ENCODE measurements at places on chromosomes 1 and 21.

GRCh38 chr1:204989266-204990058 is 53.5 kb upstream of the CNTN2 start:
- DNase-seq: peak; percentile 90

GRCh38 chr1:42847111-42847595 is 740 bp downstream of the ZNF691 start:
- DNase-seq: no peak

DNA sequence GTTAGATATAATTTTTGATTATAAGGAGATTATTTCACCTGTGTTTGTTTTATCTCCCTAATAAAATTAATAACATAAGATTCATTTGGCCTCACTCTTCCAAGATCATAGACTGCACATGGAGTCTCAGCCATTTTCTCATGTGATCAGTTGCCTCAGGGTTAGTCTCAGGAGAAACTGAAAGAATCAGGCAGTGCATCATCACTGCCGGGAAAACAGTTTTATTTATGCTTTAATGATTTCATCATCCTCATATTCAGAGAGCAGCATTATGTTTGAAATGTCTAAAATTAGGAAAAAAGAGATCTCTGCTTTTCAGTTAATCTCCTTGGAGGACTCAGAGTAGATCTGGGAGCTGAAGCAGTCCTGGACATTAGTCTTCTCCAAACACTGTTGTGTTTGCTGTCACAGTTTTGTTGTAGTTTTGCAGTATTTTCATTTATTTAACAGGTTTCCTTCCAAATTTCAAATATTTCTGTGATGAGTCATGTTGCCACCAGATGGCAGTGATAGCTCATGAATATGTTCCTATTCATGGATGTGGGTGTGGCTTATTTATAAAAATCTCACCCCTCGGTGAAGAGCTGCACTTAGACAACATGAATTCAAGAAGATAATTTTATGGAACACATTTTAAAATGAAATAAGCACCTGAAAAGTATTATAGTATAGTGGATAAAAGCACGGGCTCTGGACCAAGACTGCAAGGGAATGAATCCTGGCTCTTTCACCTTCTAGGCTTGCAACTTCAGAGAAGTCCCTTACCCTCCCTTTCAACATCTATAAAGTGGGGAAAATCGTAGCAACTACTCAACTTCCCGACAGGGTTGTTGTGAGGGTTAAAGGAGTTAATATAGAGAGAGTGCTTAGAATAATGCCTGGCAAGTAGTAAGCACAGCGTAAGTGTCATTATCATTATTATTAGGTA is 31.2 kb downstream of the CHD1L start:
- peak; percentile 66 for DNase-seq

DNA sequence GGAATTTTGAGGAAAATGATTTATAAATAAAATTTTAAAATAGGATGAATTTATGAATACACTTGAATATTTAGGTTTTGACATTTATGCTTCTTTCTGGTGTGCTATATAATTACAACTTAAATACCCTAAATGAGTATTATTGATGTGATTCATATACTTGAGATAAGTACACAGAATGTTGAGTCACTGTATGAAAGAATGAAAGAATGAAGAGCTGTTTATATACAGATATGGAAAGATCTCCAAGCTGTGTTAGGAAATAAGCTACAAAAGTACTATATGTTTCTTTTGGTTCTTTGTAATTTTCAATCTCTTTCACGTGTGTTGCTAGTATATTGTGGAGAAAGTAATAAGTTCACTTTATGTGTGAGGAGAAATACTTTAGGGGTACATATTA is 147.2 kb downstream of the RASAL2 start:
- no peak for DNase-seq

GRCh38 chr1:145963265-145964019 is 933 bp downstream of the ANKRD34A start:
- peak; percentile 84 for DNase-seq

DNA sequence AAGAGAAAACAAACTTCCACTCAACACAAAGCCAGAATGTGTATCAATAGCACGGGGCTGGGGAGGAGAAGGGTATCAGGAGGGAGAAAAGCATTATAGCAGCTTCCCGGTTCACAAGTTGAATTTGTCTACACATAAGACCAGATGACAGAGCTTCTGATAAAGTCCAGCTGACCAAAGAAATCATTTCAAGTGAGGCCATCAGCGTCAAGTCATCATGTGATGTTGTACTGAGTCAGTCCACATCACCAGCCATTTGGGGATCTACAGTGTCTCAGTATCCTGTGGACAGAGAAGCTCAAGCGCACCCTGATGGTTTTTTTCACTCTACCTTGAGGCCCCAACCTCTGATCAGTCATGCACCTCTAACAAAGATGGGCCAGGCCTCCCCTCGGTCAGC is 33.0 kb downstream of the SETD4 start:
- DNase-seq: no peak

DNA sequence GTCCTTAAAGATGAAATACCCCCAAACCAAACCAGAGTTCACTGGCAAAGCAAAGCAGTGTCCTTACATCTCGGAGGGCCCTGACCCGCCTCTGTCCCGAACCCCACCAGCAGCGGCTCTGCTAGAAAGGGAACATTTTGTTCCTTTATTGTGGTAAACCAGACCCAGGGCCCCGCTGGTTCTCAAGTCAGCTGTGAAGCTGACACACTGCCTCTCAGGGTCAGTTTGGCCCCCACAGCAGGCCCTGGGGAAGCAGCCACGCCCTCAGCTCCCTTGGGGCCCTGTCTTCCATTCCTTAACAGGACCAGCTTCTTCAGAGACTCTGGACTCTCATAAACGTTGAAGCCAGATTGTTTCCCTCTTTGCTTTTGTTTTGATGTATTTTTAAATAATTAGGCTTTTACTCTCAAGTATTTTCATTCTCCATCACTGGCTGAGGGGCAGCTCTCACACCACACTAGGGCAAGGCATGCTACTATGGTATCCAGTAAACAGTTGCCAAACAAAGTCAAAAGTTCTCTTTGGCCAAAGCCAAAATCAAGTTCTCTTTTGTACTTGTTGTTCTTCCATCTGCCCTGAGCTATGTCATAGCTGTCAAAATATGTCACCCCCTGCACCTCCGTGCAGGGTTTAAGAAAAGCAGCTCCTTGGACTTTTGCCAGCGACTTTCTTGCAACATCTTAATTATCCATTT is 61.1 kb upstream of the ANGPTL1 start:
- peak; percentile 11 for DNase-seq

DNA sequence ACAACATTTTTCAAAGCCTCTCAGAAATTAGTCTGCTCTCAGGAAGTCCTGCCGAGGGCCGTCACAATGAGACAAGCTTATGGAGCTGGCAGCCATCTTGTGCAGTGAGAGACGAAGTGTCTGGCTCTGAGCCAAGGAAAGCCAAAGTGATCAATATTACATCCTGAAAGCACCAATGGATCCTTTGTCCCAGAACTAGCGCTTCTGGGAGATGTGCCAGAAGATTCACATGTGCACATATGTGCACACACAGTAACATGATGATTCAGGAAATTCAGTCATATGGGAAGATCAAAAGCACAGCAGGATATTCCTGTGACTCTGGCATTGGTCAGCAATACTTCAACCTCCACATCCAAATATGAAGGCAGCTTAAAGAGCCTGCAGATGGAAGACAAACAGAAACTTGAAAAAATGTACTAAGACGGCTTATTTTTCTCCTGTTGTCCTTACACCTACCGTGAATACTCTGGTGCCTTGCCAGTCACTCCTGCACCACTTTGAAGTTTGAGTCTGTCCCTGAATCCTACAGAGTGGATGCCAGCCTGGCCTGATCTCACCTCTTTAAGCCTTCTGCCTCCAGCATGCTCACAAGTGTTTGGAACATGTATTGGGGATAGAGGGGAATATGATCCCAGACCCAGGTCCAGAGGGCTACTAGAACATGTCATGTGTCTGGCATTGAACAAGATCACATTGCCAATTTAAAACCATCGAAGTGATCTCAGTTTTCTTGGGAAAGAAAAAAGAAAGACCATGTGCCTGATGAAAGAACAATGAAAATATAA is 44.5 kb upstream of the PRRX1 start:
- DNase-seq: no peak

DNA sequence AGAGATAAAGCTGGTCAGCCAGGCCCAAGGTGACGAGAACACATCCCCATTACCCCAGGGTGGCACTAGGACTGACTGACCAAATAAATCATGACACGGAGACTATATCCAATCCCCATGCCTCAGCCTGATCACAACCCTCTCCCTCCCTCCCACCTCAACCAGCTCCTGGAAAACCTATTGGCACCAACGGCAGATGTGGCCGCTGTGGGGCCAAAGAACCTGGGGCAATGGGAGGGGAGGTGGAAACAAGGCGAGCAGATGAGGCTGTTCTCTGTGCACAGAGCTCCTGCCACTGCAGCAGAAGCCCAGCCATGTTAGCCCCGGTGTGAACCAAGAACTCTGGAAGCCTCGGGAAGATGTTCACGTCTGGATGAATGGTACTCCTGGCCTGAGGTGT is 77.6 kb downstream of the CD247 start:
- no peak for DNase-seq

GRCh38 chr1:23395154-23395724 is 25.6 kb upstream of the ZNF436 start:
- DNase-seq: no peak

- DNase-seq: no peak
Observed at GRCh38 chr1:161089938-161090337, 580 bp upstream of the NECTIN4 start.

DNA sequence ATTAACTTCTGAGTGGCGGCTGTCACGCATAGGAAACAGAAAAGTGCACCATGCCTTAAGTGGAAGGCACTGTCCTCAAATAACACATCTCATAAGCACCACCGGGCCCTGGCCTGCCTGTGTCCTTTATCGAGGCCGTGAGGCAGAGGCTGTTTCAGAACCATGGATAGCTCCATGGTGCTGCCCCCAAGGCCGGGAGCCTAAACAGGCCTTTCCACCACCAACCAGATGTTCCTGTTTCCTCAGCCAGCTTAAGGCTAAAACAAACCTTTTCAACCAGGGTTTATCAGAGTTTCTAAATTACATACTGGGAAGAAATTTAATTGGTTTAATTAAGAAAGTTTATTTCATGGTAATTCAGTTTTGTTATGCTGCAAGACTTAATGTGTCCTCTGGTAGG is 114.4 kb downstream of the DMRTA2 start:
- no peak for DNase-seq

Data from cerebellar cortex (tissue), 1 donor.